ENCODE measurements at places on chromosomes 13 and 19.

DNA sequence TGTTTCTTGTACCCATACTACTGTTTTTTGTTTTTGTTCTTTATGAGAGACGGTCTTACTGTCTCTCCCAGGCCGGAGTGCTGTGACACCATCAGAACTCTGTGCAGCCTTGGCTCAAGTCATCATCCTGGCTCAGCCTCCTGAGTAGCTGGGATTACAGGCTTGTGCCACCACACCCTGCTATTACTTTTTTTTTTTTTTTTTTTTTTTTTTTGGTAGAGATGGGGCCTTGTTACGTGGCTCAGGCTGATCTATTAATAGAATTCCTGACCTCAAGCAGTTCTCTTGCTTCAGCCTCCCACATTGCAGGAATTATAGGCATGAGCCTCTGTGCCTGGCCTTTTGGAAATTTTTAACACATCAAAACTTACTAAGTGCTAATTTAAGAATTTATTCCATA is 2.9 kb upstream of the ZNF304 start:
- DNase-seq: peak; percentile 25

GRCh38 chr13:28347456-28348371 is 147.2 kb downstream of the FLT1 start:
- no peak for DNase-seq

DNA sequence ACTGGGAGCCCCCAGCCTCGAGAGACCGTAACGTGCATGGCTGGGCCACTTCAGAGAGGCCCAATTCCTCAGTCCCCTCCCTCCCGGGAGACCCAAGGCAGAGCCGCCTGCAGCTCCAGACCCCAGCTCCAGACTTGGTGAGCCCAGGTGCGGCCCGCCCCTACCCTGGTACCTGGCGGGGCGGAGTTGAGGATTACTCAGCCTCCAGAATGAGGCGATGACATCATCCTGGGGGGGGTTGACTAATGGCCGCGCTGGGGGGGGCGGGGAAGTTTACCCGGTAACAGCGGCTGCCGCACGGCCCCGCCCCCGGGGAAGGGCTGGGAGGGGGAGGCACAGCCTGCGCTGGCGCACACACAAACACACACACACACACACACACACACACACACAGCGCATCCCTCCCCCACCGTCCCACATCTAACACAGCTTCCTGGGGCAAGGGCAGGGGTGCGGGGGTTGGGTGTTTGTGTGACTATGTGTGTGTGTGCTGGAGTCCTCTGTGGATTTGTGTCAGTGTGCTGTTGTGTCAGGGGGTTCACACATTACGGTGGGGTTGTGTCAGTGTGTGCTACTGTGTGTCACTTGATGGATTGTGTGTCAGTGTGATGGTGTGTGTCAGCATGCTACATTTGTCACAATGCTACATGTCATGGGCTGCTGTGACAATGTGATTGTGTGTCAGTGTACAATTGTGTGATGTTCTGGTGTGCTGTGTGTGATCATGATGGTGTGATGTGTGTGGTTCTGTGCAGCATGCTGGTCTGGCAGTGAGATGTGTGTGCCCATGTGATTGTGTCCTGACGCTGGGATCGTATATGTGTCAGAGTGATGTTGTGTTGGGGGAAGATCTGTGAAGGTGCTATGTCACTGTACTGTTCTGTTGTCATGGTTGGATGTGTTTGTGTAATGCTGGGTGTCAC is 10.3 kb upstream of the BBC3 start:
- peak; percentile 95 for DNase-seq

- peak; percentile 86 for DNase-seq
Observed at GRCh38 chr13:59774491-59774971, 389.2 kb downstream of the DIAPH3 start.

DNA sequence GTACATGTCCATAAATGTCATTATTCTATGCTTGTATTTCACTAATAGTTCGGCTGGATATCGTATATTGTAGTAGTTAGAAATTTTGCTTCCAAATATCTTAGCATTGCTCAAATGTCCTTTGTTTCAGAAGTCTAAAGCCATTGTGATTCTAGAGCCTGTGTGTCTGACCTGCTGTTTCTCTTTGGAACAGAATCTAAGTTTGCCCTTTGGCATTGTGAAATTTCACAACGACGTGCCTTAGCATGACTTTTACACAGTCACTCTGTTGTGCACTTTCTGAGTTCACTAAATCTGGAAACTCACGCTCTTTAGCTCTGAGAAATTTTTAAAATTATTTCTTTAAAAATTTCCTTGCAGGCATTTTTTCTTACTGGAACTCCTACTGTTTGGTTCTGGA is 152.2 kb downstream of the TBC1D4 start:
- DNase-seq: peak; percentile 83

DNA sequence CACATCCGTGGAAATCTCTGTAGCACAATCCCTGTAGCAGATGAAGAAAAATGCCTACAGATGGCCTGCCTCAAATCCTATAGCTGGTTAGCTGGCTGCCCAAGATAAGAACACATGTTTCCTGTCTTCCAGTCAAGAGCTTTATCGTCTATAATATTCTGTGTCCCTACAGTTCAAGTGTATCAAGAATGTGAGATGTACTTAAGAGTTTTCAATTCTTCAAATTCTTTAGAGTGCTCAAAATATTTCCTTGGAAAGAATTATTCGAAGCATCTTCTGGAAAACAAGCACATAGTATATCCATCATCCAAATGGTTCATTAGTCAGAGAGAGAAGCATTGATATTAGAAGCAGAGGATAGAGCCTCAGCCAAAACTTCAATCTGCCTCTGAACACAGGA is 239.8 kb downstream of the COG6 start:
- no peak for DNase-seq

GRCh38 chr19:40400559-40400958 is 10.6 kb upstream of the HIPK4 start:
- no peak for DNase-seq

- DNase-seq: peak; percentile 28
Observed at GRCh38 chr19:40717325-40717879, 490 bp downstream of the ITPKC start.

GRCh38 chr13:56378566-56378965 is 762.2 kb upstream of the PRR20A start:
- DNase-seq: peak; percentile 30

DNA sequence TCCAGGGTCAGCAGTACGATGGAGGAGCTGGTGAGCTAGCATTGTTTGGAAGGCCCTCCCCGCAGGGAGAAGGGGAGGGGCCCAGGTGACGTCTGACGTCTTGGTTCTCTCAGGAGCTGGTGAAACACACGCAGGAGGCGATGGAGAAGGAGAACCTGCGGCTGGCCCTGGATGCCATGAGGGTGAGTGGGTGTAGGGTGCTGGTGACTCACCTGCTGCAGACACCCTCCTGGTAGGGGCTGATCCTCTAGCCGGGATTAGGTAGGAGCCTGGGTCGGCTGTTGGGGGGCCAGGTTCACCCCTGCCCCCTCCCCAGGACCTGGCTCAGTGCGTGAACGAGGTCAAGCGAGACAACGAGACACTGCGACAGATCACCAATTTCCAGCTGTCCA is 55.8 kb downstream of the VAV1 start:
- DNase-seq: peak; percentile 70

DNA sequence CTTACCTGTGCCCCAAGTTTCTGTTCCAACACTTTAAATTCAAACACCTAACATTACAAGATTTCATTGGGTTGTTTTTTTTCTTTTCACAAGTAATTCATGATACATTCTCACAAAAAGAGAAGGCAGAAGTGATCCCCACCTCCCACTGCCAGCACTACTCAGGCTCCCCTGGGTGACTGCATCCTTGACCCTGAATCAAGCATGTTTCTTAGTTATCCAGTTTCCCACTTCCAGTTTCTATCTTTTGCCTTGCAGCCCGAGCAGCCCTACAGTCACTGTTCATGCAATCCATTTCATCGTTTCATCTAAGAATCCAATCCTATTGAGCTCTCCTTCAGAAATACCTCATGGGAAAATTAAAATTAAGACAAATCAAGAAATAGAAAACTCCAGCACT is 61.4 kb downstream of the RNASEH2B start:
- no peak for DNase-seq

- DNase-seq: no peak
Observed at GRCh38 chr13:21176982-21177284, 475 bp downstream of the MRPL57 start.

GRCh38 chr19:46911456-46911855 is 50.7 kb downstream of the ARHGAP35 start:
- no peak for DNase-seq

DNA sequence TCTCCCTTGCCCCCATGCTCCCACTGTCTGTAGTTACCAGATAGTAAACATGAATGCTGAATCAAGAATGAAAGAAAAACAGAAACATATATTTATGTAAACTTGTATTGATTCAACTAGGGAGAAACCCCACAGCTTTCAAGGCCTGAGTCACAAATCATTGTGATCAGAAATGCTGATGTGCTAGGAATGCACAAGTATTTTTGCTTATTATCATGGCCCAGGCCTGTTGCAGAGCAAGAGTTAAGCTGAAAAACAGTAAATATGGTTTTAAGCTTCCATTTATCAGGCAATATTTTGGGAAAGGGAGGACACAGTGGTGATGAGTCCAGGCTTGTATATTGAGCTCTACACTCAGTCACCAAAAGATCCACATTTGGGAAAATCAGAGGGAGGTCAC is 669.6 kb downstream of the DIAPH3 start:
- DNase-seq: no peak

GRCh38 chr13:34765446-34766180 is 176.5 kb upstream of the NBEA start:
- DNase-seq: no peak

- DNase-seq: no peak
Observed at GRCh38 chr13:100443278-100443997, 145.2 kb downstream of the GGACT start.

DNA sequence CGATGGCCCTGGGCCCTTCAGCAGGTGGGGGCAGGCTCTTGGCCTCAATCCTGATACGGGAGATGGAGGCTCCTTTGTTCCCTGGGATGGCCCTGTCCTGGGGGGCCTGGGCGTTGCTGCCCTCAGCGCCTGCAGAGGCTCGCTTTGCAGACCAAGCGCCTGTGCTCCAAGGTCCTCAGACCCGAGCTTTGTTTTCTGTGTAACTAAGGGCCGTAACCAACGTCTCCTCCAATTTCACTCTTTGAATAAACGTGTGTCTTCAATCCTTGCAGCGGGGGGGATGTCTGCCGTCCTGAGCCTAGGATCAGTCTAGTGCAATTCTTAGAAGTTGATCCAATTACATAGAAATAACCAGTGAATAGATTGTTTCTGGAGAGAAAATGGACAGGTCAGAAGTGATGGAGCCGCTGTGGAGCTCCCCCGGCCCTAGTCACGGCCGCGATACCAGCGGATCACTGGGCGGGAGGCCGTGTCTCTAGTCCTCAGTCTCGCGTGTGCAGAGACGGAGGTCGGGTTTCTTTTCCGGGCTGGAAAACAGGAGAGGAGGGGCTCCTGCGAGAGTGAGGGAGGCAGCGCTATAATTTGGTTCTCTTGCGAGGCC is 5.3 kb downstream of the PTBP1 start:
- DNase-seq: no peak

GRCh38 chr19:10344780-10345179 is 5.4 kb upstream of the ICAM3 start:
- DNase-seq: no peak

DNA sequence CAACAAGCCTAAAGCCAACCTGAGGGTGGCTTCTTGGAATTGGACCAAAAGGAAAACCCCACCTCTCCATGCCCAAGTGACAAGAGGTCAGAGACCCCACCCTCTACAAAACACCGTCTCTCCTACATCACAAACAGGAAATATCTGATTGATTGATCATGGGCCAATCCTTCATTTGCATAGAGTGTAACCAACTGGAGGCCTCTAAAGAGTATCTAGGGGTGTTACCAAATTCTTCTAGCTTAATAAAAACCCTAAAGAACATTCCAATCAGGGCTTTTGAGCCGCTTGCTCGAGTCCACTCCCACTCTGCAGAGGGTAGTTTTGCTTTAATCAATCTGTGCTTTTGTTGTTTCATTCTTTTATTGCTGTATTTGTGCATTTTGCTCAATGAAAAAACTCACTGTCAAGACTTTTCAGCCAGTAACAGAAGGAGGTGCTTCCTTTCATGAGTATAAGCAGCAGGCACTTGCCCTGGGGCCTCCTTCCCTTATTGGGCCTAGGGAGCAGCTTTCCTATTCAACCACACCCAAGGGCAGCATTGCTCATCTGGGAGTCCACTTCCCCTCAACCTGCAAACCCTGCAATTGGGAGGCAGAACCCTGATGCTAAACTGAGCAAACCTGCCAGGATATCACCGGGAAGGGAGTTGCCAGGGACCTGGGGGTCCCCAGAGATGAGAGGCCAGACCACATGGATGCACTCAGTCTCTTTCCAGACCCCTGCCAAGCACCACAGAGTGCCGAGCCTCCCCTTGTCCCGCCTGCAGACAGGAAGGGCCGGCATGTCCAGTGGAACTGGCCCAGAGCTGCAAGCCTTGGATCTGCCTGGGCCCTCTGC is 154.3 kb upstream of the VSTM2B start:
- no peak for DNase-seq

- no peak for DNase-seq
Observed at GRCh38 chr19:33503433-33504057, 18.0 kb downstream of the PEPD start.

DNA sequence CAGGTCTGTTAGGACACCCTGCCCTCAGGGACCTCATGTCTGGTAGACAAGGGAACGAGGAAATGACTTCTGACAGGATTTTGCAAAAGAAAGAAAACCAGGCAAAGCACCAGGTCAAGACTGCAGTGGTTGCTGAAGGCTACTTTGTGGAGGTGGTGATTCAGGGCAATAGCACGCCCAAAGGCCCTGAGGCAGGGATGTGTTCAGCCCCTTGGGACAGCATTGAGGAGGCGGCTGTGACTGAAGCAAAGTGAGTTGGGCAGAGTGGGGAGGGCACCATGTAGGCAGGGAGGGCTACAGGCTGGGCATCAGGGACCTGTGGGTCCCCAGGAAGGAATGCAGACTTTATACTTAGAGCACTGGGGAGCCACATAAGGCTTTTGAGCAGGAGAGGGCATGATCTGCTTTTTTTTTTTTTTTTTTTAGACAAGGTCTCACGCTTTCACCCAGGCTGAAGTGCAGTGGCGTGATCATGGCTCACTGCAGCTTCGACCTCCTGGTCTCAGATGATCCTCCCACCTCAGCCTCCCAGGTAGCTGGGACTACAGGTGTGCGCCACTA is 10.8 kb upstream of the HOMER3 start:
- peak; percentile 99 for DNase-seq

- no peak for DNase-seq
Observed at GRCh38 chr19:31676271-31677004, 327.2 kb upstream of the TSHZ3 start.

- DNase-seq: peak; percentile 63
Observed at GRCh38 chr13:43786766-43787517, at the start of gene ENOX1. Gene ENOX1, minus strand, starts transcription at chr13:43786972.

DNA sequence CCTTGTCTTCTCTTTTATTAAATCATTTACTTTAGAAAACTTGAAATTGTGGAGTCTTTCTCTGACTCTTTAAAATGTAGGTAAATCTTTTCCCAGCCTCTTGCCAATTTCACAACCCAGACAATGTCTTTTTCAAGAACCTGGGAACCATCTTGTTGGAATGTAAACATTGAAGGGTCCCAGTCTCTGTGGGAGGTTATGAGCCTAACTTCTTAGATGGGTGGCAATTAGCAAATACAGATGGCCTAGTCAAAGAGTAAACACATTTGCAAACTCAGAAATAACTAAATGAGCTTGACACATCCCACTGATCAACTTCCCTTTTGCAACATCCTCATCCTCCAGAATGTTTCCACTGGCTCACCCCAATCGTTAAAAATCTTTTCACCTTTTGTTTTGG is 721.0 kb downstream of the PCDH9 start:
- DNase-seq: no peak
